ENCODE measurements at places on chromosomes 2 and 18.

DNA sequence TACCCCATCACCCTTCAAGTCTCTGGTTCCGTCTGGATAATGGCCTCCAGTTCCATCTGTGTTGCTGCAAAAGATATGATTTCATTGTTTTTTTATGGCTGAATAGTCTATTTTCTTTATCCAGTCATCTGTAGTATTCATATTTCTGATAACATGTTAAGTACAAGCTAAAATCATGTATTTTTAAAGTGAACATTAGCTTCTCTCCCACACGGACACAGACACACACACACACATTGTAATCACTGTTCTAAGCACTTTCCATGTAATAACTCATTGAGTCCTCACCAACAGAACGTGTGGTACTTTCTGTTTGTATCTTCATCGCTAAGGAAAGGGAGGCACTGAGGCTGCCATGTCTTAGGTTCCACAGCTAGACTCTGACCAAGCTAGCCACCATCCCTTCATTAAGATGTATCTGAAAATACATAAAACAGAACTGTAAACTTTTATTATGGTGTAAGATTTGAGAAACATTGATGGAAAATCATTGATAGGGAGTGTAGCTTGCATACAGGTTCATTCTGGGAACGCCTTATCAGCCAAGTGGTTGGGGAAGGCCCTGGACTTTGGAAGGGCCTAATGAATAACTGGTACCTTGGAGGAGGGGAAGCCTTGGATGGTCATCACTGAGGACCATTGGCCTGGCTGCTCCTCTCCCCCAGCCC lies 8.1 kb downstream of the NCK2 start:
- no peak for DNase-seq

GRCh38 chr2:190404487-190404886 lies 3.7 kb upstream of the MFSD6 start:
- peak; percentile 29 for DNase-seq

DNA sequence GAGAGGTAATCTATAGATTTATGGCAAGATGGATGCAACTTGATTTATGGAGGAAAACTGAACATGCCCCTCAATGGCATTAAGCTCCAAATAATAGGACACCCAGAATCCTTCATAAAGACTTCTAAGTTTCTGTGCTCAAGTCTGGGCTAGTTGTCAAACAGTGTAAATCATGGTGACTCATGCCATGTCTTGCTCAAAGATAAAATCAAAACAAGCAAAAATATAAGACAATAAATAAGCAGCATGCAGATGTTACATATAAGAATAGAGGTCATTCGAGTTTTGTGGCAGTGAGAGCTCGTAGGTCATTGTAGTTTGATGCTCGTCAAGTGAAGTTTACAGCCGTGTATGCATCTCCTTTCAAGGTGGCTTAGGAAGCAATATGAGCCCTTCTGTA lies 403.2 kb downstream of the THSD7B start:
- peak; percentile 26 for DNase-seq

DNA sequence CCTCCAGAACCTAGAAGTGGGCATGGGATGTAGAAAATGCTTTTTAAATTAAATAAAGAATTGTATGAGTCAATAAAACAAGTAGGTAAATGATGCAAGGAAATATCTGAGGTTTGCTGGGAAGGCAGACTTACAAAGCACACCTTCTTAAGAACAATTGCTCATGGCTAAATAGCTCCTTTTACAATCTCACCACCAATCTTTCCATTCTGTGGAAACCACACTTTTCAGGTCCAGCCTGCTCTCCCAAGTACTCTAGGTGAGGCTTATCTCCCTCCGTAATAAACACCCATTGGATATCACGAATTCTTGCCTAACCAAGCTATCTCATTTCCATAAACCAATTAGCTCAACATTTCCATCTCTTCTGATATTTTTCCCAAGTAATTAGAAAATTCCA lies 91.5 kb upstream of the SLC8A1 start:
- no peak for DNase-seq

GRCh38 chr18:25133879-25134278 lies 218.1 kb downstream of the ZNF521 start:
- no peak for DNase-seq

DNA sequence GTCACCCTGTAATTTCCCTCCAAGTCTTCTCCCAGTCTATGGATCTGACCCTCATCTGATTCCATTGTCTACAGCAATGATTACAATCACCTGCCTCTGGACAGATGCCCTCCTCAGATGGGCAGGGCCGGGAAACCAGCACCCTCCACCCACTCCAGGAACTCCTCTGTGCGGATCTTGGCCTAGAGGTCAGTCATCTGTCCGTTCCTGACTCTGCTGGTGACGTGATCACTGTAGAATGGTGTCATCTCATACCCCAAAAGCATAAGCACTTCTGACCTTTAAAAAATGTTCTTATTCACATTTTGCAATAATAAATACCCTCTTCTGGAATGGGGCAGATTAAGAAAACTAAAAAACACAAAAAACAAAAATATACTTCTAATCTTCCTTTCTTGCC lies 29.5 kb upstream of the BZW1 start:
- DNase-seq, result no peak

DNA sequence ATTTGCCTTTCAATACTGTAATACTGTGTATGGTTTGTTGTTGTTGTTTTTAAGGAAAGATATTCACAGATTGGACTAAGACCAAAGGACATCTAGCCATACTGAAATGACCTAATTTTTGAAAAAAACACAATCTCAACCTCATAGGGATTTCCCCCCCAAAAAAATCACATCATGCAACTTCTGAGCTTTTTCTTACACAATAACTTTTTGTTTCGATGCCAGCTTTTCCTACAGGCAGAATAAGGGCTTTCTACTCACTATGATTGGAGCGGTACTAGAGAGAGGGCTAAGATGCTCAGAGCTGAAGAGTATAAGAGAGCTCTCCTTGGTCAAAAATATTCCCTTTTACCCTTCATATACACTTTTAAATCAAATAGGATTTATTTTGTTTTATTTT lies 32.4 kb upstream of the SLC3A1 start:
- no peak for DNase-seq

DNA sequence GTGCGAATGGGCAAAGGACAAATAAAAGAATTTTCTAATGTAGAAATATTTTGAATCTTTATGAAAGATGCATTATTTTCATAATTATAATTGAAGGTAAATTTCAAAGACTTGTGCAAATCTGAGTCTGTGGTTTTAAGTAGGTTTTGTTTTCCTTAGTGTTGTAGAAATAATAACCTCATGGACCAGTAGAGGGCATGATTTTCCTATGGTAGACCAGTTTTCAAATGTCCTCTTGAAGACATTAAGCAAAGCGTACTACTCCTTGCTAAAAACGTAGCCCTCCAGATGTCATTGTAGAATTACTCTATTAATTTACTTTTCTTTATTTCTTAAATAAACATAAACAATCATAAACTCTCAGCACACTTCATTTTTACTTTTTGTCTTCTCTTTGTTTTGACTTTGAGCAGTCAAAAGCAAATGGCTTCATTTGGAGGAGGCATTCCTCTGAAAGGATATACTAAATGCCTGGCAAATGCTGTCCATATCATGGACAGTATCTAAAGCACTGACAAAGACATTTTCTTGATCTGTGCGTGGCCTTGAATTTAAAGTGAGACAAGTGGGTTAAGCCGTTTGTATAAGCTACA lies 85.8 kb upstream of the FAM237A start:
- DNase-seq, result peak; percentile 40

- DNase-seq, result peak; percentile 83
Observed at GRCh38 chr18:9787036-9787435, 78.9 kb downstream of the RAB31 start.

- peak; percentile 5 for DNase-seq
Observed at GRCh38 chr2:196046123-196046917, 22.3 kb downstream of the DNAH7 start.

DNA sequence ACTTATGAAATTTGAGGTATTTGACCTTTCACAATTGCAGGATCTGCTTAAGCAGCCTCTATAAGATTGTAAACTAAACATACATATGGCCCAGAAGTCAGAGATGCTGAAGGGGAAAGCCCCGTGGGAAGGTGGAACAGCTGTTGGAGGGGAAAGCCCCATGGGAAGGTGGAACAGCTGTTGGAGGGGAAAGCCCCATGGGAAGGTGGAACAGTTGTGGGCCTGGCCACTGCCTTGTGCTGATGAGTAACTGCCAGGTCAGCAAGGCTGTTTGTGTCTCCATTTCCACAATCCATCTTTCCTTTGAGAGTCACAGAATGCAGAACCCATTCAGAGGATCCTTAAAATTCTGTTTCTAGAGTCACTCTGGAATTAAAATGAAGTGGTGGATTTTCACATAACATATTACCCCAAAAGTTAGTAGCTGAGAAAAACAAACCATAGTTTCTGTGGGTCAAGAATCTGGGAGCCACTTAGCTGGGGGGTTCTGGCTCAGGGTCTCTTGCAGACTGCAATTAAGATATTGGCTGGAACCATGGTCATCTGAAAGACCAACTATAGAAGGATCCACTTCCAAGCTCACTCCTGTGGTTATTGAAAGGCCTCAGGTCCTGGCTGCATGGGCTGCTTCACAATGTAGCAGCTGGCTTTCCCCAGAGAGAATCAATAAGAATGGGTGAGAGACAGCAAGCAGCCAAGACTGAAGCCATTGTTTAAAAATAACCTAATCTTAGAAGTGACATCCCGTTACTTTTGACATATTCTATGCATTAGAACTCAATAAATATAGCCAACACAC lies 86.6 kb upstream of the CAVIN2 start:
- peak; percentile 20 for DNase-seq

DNA sequence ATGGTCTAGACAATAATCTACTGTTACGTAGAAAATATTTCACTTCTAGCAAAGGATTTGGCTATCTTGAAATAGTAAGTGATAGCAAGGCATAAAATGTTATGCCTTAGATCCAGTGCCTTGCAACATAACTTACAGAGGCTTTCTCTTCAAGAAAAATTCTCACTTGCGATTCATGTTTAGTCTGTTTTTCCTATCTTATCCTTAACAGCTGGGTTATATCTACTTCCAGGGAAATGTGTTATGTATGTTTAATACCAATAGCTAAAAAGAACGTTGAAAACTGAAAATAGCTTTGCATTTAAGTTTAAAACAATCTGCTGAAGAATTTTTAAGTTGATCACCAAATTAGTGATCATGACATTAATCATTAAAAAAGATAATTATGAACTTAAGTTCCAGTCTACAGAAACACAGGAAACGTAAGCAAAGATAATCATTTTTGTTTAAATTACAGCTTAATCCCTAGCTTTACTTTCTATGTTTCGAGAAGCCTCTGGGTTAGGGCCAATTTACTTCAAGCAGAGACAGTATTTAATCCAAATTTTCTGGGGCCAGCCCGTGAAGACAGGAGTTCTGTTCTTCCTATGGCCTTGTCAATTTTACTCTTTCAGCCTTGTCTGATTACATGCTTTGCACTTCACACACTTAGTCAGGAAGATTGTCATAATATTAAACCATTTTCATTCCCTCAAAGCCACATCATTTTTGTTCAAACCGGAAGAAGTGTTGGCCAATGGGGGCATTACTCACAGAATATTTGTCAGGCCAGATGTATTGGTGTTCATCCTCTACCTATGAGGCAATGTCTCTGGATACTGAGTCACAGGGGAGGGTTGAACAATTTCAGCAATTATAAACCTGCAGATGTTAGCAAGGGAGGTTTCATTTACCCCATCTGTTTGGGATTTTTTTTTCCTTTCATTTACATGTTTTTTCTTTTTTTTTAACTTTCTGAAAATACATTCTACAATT lies 1132.9 kb upstream of the ZEB2 start:
- peak; percentile 87 for DNase-seq

DNA sequence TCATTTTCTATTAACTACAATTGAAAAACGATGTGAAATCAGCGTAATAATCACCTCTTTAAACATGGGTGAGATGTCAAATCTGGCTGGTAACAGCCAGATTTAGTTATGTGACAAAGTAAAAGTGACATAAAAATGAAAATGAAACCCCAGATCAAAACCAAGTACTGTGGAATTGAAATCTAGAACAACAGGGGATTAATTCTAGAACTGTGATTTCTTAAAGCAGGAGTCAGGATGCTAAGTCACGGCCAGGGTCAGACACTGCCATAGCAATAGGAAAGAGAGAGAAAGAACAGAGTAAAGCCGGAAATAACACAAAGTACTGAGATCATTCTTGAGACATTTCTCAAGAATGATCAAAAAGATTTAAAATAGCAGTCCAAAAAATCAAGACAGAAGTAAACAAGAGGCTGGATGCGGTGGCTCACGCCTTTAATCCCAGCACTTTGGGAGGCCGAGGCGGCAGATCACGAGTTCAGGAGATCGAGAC lies 1183.7 kb upstream of the NXPH2 start:
- no peak for DNase-seq

DNA sequence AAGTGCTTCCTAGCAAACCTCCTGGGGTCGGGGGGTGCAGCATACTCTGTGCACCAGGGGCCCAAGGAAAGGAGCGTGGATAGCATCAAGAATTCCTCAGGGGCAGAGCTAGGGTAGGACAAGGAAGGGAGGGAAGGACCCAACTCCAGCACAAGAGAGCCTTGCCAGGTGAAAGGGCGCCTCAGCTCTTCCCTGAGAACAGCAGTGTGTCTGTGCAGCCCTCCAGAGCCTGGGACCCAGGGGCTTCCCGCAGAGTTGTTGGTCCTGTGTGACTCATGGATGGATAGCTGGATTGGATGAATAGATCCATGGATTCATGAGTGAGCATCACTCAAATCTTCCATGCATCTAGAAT lies 175.4 kb downstream of the SMAD2 start:
- no peak for DNase-seq

DNA sequence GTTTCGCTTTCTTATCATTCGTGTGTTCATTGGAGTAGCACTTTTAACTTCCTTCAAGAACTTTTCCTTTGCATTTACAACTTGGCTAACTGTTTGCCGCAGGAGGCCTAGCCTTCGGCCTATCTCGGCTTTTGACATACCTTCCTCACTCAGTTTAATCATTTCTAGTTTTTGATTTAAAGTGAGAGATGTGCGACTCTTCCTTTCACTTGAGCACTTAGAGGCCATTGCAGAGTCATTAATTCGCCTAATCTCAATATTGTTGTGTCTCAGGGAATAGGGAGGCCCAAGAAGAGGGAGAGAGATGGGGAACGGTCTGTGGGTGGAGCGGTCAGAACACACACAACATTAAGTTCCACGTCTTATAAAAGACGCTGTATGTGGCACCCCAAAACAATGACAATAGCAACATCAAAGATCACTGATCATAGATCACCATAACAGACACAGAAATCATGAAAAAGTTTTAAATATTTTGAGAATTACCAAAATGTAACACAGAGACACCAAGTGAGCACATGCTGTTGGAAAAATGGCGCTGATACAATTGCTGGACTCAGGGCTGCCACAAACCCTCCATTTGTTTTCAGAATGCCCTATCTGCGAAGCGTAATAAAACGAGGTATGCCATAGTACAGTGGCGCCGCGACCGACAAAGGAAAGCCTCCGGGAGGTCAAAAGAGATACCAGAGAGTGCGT lies 553 bp downstream of the TIGD1 start:
- no peak for DNase-seq

GRCh38 chr2:137813176-137813575 lies 151.1 kb upstream of the HNMT start:
- no peak for DNase-seq

DNA sequence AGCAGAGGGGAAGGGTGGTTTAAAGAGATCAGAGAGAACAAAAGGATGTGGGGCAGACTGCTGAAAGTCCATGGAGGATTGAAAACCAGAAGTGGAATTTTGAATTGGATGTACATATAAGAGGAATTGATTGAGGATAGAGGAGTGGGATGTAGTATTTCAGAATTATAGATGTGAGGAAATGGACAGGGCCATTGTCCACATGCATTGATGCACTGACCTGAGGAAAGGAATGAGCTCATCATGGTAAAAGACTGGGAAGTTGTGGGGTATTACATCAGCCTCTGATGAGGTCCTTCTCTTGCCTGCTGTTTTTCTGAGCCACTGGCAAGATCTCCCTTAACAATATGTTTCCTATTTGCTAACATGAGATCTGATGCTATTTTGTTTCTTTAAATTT lies 365.7 kb upstream of the FANCL start:
- DNase-seq, result peak; percentile 74

- DNase-seq, result no peak
Observed at GRCh38 chr2:104850361-104851290, 3.3 kb upstream of the POU3F3 start.
